ENCODE measurements at places on chromosomes 7 and 10. TPM values are rescaled to one million over a fixed set of nuclear protein-coding genes. Genes with fewer than 3 reads are reported as not detected.

The MDH2 gene
- total RNA-seq, result 38.1 TPM

The TET1 gene
- 28.0 TPM for total RNA-seq

The CADPS2 gene
- total RNA-seq, result 3.2 TPM

The IL15RA gene
- total RNA-seq, result under 0.01 TPM

The HEPACAM2 gene
- 0.25 TPM for total RNA-seq

The IL6 gene
- total RNA-seq, result not detected

The TMEM225B gene
- total RNA-seq, result 0.49 TPM

The UBE2D1 gene
- total RNA-seq, result 32.0 TPM

The CYP2C19 gene
- 0.25 TPM for total RNA-seq

The NEBL gene
- total RNA-seq, result 43.0 TPM

The MUC3A gene
- total RNA-seq, result 0.98 TPM

The MUC12 gene
- total RNA-seq, result not detected

The ACTL6B gene
- 99.6 TPM for total RNA-seq

The PPP1R17 gene
- total RNA-seq, result 3.0 TPM

Measured in temporal lobe (tissue), 4 donors.